ENCODE measurements at places on chromosomes 13 and 19.

GRCh38 chr19:35733180-35734125 lies 8.8 kb downstream of the IGFLR1 start:
- no peak for DNase-seq

DNA sequence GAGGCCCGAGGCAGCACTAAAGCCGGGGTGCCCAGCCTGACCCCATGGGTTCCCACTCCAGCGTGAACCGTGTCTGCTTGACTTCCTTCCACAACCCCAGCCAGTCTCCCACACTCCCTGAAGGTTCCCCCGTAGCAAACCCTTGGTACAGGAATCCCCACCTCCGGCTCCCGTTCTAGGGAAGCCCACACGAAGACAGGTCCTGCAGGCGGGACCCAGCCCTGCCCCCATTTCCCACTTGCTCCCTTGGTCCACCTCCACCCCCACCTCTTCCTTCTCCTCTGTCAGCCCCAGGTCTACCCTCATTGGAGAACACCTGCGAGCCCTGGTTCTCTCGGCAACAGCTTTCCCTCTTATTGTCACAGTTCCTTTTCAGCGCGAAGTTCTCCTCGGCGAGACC lies 23.9 kb downstream of the C19orf81 start:
- no peak for DNase-seq

GRCh38 chr13:63481334-63481733 lies 2065.7 kb upstream of the PCDH20 start:
- DNase-seq: no peak

GRCh38 chr13:97574926-97575325 lies 141.0 kb downstream of the RAP2A start:
- no peak for DNase-seq

GRCh38 chr13:112442483-112443090 lies 66.4 kb downstream of the SPACA7 start:
- DNase-seq: peak; percentile 9

GRCh38 chr13:59607780-59608233 lies 555.9 kb downstream of the DIAPH3 start:
- no peak for DNase-seq

DNA sequence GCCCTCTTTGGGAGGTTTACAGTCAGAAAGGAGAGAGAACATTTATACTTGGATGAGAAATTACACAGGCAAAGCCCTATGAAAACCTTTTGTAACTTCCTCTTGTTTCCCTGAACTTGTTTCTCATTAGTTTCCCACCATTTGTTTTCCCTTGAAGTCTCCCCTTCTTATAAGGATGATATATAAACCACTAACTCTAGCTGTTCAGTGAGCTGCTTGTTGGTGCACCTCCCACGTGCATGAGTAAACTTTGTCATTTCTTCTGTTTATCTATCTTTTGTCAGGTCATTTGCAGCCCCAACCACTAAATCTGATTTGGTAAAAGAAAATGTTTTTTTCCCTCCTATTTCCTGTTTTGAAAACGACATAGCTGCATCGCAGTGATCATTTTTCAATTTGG lies 919.9 kb downstream of the SLITRK1 start:
- no peak for DNase-seq

GRCh38 chr13:109196948-109197347 lies 567.5 kb downstream of the MYO16 start:
- no peak for DNase-seq

GRCh38 chr13:26616126-26616525 lies 58.6 kb downstream of the WASF3 start:
- no peak for DNase-seq

DNA sequence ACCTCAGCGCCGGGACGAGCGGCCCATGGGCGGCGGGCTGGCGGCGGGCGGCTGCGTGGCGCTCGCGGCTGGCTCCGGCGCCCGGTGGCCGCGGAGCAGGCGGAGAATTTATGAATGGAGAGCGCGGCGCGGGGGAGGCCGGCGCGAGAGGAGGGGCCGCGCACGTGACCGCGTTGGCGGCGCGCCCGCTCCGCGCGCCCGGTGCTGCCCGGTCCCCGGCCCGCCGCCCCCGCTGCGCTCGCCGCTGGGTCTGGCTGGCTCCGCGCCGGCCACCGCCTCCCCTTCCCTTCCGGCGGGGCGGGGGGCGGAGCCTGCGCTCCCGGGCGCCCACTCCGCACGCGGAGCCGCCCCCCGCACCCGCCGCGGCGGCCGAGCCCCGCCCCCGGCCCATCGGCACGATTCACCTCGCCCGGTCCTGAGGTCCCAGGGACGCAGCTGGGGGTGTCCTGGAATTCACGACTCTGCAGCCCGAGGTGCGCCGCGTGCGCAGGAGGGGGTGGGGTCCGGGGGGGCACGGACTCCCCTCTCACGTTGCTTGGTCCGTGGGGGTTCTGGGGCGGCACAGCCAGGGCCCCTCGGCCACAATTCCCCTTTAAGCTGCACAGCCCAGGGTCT lies at the start of gene CBARP:
CBARP (minus strand) TSS at position 252 of the 615 bp plus-strand sequence. CDS start 1,905 bp downstream, outside the sequence.
- DNase-seq: no peak

GRCh38 chr13:41268764-41269163 lies 5.4 kb upstream of the MTRF1 start:
- peak; percentile 72 for DNase-seq

- DNase-seq: peak; percentile 94
Measured at GRCh38 chr13:41004875-41005693, 14.0 kb downstream of the ELF1 start.

GRCh38 chr13:22061806-22062391 lies 391.0 kb downstream of the FGF9 start:
- no peak for DNase-seq

DNA sequence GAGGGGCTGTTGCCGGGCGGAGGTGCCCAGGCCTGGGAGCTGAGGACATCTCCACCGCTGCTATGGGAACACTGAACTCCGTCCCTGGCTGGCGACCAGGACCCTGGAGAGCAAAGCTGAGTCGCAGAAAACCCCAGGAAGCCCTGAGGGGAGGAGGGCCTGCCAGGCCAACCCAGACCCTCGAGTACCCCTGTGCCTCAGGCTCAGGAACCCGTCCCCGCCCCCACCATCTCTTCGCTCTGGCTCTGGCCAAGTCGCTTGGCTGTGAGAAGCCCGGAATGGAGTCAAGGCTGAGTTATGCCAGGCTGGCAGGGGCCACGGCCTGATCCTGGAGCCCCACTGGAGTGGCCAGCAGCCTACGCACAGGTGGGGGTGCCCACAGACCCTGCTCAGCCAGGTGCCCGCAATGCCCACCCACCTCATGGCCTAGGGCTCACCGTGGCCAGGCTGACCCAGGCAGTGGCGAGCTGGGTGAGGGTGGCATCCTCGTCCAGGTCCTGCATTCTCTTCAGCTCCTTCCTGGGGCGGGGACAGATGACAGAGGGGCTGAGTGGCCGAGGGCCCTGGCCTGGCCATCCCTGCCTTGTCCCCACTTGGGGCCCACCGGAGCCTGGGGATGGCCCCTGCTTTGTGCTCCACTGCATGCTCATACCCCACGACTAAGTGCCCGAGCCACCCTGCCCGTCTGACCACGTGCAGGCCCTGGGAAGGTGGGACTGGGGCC lies 8.5 kb upstream of the CERS1 start:
- DNase-seq: no peak

DNA sequence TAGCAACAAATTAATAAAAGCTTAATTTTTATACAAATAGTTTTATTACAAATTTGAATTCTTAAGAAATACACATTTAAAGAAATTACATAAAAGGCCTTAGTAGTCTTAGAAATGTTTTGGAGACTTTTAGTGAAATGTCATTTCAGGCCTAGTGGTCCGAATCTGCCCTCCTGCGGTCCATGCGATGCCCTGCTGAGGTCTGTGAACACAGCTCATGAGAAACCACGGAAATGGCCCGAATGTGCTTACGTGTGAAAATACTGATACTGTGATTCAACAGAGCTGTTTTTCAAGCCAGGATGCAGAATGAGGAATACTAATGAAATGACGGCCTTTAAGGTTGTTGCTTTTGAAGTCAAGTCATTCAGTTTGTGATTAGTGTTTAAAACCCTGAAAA lies 157.9 kb downstream of the COL4A1 start:
- DNase-seq: no peak

GRCh38 chr19:48613852-48614435 lies 932 bp downstream of the FAM83E start:
- peak; percentile 41 for DNase-seq

GRCh38 chr19:44587963-44588770 lies 25.2 kb upstream of the IGSF23 start:
- DNase-seq: peak; percentile 89

DNA sequence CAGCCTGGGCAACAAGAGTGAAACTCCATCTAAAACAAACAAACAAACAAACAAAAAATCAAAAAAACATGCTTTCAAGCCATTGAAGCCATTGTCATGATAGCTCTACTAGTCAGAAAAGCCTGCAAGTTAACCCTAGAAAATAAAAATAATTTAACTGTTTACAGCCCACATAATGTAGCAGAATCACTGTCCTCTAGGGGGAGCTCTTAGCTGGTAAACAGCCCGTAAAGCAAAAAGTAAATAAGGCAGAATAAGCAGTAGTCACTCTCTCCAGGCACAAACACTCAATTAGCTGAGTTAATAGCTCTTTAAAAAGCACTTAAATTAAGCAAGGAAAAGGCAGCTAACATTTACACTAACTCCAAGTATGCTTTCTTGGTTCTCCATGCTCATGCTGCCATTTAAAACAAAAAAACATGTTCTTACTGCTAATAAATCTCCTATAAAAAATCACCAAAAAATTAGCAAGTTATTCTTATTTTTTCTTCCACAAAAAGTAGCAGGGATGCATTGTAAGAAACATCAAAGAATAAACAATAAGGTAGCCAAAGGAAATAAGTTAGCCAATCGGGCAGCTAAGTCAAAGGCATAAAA lies 11.3 kb downstream of the LILRB4 start:
- DNase-seq: peak; percentile 51

DNA sequence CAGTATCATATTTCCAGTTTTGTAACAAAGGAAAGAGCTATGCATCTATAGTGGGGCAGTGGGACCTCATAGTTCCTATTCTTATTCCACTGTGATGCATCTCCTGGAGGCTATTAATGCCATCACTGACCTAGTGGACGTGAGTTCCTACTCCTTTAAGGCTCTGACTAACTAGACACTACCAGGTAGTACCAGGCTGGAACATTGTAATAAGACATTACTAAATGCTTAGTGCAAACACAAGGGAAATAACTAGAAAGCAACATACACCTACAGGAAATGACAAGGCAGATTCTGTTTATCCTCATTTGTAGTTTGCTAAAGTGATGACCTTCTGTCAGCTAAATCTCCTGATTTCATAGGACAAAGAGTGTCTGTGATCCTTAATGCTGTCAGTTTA lies 192.5 kb downstream of the POSTN start:
- no peak for DNase-seq

GRCh38 chr19:8505680-8506401 lies 3.4 kb upstream of the PRAM1 start:
- peak; percentile 85 for DNase-seq

DNA sequence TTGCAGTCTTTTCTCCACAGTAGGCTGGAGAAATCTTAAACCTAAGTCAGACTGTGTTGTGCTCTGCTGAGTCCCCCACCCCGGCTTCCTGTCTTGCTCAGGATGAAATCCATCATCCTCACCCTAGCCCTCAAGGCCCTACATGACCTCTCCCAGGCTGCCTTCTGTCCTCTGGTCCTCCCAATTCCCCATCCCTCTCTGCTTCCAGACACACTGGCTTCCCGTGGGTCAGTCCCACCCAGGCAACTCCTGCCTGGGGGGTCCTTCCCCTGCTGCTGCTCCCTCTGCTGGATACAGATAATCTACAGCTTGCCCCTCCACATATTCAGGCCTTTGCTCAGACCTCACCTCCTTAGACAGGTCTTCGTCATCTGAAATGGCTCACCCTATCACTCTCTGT lies 18.4 kb upstream of the CBY2 start:
- no peak for DNase-seq

GRCh38 chr19:34431681-34432402 lies 3.7 kb downstream of the UBA2 start:
- DNase-seq: no peak

DNA sequence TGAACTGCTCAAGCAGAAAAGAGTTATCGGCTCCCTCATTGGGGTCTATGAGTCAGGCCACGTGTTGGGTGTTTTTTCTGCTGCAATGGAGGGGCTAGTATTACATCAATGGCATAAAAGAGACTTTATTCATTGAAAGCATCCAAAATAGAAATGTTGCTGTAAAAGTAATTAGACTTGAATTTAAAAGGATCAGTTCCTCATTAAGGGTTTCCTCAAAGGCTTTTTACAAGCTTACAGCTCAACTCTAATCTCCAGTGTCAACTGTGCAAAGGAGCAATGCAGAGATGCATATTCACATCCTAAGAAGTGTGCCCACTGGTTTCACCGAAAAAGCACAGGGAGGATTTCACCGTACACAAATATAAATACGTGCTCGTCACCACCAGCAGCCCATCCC lies 300.3 kb downstream of the FOXO1 start:
- no peak for DNase-seq

DNA sequence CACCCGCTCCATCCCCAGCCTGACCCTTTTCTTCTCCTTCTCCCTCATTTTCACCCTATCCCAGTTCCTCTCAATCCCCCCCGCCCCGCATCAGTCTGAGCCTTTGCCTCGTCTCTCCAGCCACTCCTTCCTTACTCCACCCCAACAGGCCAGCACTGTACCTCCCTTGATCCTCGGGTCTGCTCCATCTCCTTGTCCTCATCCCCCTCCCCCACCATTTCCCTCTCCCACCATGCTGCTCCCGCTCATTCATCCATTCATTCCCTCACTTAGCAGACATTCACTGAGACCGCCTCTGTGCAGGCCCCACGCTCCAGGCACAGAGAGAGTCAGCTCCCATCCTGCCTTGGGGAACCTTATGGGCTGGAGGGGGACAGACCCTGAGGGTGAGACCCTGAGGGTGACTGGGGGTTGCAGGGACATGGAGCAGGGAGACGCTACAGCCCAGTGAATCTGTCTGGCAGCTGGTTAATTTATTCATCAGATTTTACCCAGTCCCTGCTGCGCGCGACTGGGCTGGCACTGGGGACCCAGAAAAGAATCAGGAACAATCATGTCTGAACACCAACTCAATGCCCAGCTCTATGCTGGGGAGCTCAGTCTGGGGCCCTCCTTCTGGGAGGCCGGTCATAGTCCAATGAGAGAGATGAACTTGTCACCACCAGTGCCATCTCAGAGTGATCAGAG lies 881 bp downstream of the ARHGAP33 start:
- no peak for DNase-seq

GRCh38 chr13:100506154-100506553 lies 82.4 kb downstream of the GGACT start:
- no peak for DNase-seq

GRCh38 chr19:13037161-13037560 lies 41.9 kb downstream of the NFIX start:
- no peak for DNase-seq

- DNase-seq: no peak
Measured at GRCh38 chr13:23767838-23768237, 121.4 kb downstream of the MIPEP start.

Measured in KBM-7 (cell line).